Activated CD8-positive, alpha-beta T cell treated with anti-CD3 and anti-CD28 coated beads, Interleukin-2, amount 10 ng/mL, durations not matched to agents 7 days and 5 days (primary cell): ENCODE measurements at places on chromosomes 5 and 9. TPM values are rescaled to one million over a fixed set of nuclear protein-coding genes. Genes with fewer than 3 reads are reported as not detected.

Gene SH3GL2
- total RNA-seq: not detected

Gene TESK1
- 47.1 TPM for total RNA-seq

- no peak for DNase-seq
Observed at GRCh38 chr5:16654647-16655334, 38.0 kb upstream of the RETREG1 start.

Gene IRX2
- not detected for total RNA-seq

Gene PCDHB2
- total RNA-seq: not detected

- no peak for DNase-seq
Observed at GRCh38 chr9:98159301-98159700, 33.1 kb downstream of the CORO2A start.

Gene SYK
- total RNA-seq: 0.13 TPM

Gene PCDHA9
- total RNA-seq: not detected

Gene CCNO
- not detected for total RNA-seq

DNA sequence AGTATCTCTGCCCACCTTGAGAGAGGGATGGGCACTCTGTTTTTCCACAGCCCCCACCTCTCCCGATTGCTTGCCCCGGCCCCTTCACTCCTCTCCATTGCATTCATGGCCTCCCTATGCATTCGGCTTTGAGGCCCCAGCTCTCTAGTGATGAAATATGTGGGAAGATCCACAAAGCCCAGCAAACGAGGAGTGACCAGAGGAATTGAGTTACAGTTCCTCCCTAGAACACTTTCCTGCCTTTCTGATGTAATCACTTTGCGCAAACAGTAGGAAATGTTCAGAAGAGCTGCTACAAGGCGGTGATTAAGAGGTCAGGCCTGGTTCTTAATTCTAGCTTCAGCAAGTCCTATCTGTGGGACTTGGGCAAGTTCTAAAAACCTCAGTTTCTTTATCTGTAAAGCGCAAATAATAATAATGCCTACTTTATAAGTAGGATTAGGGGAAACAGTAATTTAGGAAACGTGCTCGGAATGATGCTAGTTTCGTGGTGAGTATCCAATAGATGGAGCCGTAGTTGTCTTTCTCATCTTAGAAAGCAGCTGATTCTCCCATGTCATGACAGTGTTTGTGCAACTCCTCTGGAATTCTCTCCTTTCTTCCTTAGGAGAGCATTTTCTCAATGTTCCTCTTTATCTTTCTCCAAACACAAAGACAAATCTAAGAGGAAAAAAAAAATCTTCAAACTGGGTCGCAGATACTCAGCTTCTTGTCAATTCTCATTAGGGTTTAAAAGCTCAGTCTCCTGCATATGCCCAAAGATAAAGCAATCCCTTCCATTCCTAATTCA, 99.5 kb upstream of the MSX2 start:
- DNase-seq: no peak

DNA sequence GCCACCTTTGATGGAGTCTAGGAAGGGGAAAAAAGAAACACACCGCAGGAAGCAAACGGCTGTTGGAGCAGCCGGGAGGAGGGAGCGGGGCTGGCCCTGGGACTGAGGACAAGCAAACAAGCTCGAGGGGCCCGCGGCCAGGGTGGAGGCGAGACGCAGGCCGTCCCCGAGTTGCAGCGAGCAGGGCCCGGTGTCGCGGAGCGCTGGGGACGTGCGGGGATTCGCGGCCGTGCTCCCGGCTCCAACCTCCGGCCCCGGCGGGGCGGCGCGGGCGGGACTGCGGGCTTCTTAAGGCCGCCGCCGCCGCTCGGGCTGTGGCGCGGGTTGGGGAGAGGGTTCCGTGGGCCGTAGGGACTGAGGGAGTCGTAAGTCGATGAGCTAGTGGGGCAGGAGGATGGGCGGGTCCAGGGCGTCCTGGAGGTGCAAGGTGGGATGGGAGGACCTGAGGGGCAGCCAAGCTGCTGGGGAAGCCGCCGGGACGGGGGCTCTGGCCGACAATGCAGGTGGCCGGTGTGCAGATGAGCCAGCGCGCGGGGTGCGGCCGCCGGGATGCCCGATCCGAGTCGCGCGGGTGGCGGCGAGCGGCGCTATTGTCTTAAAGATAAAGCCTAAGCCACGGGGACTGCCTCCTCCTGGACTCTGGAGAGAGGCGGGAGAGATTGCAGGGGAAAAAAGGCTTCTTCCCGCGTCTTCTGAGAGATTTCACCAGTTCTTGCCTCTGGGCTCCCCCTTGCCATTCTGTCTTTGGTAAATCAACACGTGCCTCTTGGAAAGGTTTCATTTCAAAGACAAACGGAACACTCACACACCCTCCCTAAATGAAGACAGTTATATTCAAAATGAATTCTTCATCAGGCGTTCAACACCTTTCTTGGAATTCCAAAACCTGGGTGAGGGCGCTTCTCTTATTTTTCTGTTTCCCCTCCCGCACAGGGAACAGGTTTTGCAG, 1.6 kb upstream of the HAPLN1 start:
- no peak for DNase-seq
